ENCODE measurements at places on chromosomes 4 and X.

GRCh38 chrX:77118686-77119085 lies 328.5 kb upstream of the FGF16 start:
- DNase-seq: peak; percentile 1

DNA sequence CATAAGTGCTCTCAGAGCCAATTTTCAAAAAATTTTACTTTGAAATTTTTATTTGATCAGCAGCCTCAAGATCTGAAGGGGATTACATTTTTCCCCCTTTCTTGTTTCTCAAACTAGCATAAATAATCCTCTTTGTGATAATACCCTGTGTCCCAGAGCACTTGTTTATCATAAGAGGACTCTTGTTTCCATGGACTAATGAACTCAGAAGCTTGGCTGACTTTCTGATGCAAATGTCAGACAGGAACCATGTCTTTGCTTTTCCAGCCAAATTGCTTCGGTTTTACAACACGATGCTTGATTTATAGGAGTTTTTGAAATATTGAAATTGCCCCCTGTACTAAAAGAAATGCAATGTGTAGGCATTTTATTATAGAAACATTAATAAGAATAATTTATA lies 859.3 kb upstream of the LCORL start:
- no peak for DNase-seq

DNA sequence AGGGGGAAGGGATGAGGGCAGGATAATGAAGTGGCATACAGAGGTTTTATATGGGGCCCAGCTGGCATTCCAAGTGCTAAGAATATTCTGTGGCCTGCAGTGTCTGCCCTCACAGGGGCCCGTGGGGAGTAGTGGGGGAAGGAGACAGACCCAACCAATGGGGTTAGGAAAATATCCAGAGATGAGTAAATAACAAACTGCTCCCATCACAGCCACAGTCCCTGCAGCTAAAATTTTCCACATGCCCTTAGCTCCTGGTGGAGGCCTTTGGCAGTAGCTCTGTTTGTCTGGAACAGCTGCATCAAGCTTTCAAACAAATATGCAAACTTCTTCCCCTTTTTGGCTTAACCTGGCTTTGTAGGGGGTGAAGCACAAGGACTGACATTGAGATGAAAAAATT lies 3.1 kb downstream of the SRPX2 start:
- DNase-seq: no peak

DNA sequence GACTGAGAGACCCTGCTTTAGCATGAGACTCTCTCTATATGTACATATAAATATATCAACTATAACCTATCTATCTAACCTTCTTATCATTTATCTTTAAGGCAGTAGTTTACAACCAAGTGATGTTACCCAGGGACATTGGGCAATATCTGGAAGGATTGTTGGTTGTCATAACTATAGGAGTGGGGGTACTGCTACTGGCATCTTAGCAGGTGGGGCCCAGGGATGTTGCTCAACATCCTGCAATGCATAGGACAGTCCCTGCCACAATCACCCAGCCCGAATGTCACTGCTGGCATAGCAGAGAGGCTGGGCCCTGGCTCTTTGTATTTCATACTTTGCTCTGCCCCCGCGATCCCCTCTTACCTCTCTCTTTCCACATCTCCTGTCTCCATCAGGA lies 397.7 kb downstream of the IL15 start:
- no peak for DNase-seq

- DNase-seq: no peak
These were observed 6.8 kb downstream of the BCOR start for GRCh38 chrX:40090961-40091360.

GRCh38 chr4:25696409-25696808 lies 40.8 kb downstream of the SLC34A2 start:
- no peak for DNase-seq

- DNase-seq: no peak
These were observed 112.3 kb upstream of the IL13RA1 start for GRCh38 chrX:118615141-118615540.

GRCh38 chrX:68758671-68759070 lies 70.2 kb upstream of the EFNB1 start:
- no peak for DNase-seq

DNA sequence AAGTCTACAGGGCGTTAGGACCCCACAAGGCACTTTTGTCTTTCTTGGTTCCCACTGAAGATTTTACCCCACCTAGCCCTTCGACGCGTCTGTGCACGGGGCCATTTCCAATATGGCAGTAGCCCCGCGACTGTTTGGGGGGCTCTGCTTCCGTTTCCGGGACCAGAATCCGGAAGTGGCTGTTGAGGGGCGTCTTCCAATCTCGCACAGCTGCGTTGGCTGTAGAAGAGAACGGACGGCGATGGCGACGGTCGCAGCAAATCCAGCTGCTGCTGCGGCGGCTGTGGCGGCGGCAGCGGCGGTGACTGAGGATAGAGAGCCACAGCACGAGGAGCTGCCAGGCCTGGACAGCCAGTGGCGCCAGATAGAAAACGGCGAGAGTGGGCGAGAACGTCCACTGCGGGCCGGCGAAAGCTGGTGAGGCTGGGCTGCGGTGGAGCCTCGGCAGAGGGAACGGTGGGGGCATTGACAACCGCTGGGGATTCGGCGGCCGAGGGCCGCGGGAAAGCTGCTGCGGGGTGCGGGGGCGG lies at the start of gene USP11:
TSS of gene USP11 (plus strand) at position 207 of the 530 bp plus-strand sequence. CDS start at position 242, 35 bp downstream.
- peak; percentile 56 for DNase-seq

- peak; percentile 68 for DNase-seq
These were observed at the start of gene FHL1 for GRCh38 chrX:136147315-136147901. FHL1 (plus strand) TSS chrX:136147533.

DNA sequence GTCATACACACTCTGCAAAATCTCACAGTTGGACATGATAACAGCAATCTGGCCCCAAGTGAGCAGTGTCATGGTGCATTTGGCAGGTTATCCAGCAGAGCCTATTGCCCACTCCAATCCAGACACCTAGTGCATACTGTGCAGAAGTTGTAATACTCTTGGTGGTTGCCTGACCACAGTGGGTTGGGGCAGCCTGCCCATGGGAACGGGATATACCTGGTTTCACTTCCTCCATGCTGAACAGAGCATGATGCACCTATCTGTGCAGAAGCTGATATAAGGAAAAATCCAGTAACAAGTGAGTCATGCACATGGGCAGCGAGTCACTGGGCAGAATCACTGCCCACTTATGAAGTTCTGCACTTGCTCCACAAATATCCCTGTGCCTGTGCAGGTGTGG lies 105.3 kb upstream of the IGSF1 start:
- no peak for DNase-seq

- DNase-seq: no peak
These were observed 721 bp downstream of the FAM184B start for GRCh38 chr4:17780501-17781299.

GRCh38 chrX:154056770-154057241 lies 37.1 kb upstream of the IRAK1 start:
- DNase-seq: no peak

DNA sequence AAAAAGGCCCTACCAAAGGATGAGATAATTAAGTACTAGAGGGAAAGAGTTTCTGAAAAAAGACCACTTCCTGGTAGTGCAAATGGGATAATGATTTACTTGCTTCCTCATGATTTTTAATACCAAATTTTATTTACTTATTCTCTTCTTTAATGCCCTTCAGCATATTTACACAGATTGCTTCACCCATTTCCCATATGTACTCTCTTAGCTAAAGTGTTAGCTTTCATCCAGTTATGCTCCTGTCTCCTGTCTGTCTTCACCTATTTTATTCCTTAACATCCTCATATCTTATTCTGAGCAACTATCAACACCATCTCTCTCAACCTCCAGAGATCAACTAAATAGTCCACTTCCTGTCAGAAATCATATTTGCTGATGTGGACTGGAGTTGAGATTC lies 183.2 kb upstream of the HS3ST1 start:
- no peak for DNase-seq

- no peak for DNase-seq
These were observed 46.4 kb upstream of the GABRE start for GRCh38 chrX:152020888-152021287.

DNA sequence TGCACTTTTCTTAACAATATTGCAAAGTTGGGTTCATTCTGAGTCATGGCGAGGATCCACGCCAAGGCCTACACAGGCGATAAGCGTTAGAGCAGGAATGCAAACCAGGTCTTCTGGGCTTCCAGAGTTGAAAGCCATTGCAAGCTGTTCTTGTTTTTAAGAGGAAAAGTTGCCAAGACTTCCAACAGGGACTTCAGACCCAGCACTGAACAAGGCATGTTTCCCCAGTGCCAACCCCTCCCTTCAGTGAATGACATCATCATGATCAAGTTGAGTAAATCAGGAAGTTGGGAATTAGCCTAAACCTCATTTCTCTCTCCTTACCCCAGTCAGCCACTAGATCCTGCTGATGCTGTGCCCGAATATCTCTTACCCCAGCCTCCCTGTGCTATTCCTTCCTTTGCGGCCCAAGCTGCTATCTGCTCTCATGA lies 355.1 kb downstream of the HS3ST1 start:
- DNase-seq: no peak

GRCh38 chr4:129109965-129110824 lies 14.2 kb downstream of the C4orf33 start:
- no peak for DNase-seq

- no peak for DNase-seq
These were observed 626 bp downstream of the YTHDC1 start for GRCh38 chr4:68349279-68349648.

GRCh38 chrX:103806862-103807474 lies 25.1 kb downstream of the RAB9B start:
- DNase-seq: no peak

GRCh38 chrX:40244980-40245379 lies 147.2 kb upstream of the BCOR start:
- no peak for DNase-seq
